ENCODE measurements at places on chromosomes 7 and 10.

- no peak for DNase-seq
These were observed 29.8 kb downstream of the C10orf67 start for GRCh38 chr10:23314835-23315239.

GRCh38 chr7:151964951-151965350 is 8.7 kb downstream of the GALNTL5 start:
- no peak for DNase-seq

GRCh38 chr10:126580873-126581647 is 89.4 kb downstream of the C10orf90 start:
- no peak for DNase-seq

- no peak for DNase-seq
These were observed 91.2 kb upstream of the AHR start for GRCh38 chr7:17207220-17207619.

GRCh38 chr10:96325719-96326373 is 21.6 kb downstream of the DNTT start:
- no peak for DNase-seq
